Cardiac septum (tissue), 1 donor: ENCODE measurements at places on chromosomes 3 and 15. TPM values are rescaled to one million over a fixed set of nuclear protein-coding genes. Genes with fewer than 3 reads are reported as not detected.

Gene LRRC31
- total RNA-seq: not detected

Gene OGG1
- 9.6 TPM for total RNA-seq

Gene IMPG2
- 0.38 TPM for total RNA-seq

Gene CPEB1
- total RNA-seq: 3.1 TPM

Gene TKT
- total RNA-seq: 34.6 TPM

Gene GHSR
- not detected for total RNA-seq

Gene HAUS2
- total RNA-seq: 14.7 TPM
